Sciatic nerve (tissue), 2 donors: ENCODE measurements at places on chromosomes 3 and 15.

DNA sequence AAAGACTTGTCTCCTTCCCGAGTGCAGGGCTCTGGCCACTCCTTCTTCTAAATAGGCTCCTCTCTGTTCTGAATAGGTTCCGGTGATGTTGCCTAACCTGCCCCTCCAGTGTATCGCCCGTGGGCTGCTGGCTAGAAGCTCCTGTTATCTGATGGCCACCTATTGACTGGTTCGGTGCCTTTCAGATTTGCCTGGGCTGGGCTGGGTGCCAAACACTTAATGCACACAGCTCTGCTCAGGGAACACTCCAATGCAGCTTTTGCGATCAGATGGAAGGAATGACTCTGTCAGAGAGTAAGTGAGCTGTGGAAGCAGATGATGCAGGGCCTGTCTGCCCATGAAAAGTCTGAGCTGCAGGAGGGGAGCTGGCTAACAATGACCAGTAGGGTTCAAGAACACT is 112.9 kb downstream of the CORO2B start:
- DNase-seq: no peak

DNA sequence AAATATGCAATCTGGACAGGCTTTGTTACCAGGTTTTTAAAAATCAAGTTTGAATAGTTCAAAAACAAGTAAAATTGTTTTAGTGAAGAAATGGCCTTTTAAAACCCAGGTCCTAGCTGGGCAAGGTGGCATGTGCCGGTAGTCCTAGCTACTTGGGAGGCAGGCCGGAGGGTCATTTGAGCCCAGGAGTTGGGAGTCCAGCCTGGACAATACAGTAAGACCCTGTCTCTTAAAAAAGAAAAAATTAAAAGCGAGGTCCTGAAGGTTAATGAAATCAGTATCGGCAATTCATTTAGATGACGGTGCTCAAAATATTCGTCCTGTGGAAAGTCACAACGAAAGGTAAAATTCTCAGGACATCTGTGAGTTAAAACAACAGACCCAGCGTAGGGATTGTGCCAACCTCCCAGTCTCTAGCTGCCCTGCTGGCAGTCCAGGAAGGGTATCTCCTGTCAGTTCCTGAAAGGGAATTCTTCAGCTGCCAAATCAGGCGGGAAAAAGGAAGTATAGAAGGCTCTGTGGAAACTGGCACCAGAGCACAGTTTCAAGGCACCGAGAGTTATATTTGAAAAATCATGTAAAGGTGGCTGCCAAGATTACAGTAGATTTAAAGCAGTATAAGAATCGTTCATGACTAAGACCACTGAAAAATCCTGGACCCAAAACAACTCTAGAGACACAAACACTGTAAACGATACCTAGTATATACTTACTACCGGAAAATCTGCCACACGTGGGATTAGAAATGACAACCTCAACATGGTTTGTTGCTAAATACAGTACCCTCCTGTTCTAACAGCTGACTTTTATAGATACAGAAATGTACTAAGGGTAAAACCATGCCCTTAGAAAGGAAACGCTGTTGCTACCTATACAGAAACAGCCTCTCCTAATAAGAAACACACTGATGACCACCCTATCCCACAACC is 1.2 kb upstream of the ABHD17C start:
- DNase-seq: no peak

- no peak for DNase-seq
Observed at GRCh38 chr15:29149738-29150075, 119.9 kb downstream of the NSMCE3 start.

- no peak for DNase-seq
Observed at GRCh38 chr3:156677536-156677935, 3.1 kb downstream of the TIPARP start.

GRCh38 chr3:115436767-115437301 is 186.5 kb upstream of the GAP43 start:
- no peak for DNase-seq

GRCh38 chr15:85964471-85964870 is 115.2 kb upstream of the AGBL1 start:
- no peak for DNase-seq

DNA sequence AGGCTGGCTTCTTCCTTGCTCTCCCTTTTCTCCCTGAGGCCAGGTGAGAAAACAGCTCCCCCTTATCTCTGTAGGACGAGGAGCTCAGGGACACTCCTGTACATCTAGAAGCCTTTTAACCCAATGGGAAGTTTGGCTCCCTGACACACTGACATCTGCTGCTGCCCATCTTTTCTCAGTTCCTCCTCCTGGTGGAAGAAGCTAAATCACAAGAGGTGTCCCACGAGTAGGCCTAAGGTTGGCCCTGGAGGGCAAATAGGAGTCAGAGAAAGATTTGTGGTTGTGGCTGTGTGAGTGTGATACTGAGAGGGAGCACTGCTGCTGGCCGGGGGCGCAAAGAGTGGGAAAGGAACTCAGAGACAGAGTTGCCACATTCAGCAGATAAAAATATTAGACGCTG is 49.5 kb downstream of the ARHGAP31 start:
- DNase-seq: no peak

DNA sequence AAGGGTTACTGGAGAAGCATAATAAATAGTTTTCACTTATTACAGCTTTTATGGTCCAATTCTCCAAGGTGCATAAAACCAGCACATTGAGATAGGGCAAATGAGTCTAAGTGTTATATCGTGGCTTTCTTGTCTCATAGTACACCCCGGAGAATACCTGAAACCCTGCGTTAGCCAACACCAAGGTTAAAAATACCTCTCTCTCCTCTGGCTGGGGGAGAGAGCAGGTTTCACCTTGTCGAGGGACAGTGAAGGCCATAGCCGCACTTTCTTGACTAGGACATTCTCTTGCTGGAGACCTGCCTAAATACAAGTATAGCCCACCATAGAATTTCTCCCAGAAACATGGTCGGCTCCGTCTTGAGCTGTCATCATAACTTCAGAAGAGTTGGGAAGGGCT is 51.4 kb upstream of the ATOSA start:
- no peak for DNase-seq

DNA sequence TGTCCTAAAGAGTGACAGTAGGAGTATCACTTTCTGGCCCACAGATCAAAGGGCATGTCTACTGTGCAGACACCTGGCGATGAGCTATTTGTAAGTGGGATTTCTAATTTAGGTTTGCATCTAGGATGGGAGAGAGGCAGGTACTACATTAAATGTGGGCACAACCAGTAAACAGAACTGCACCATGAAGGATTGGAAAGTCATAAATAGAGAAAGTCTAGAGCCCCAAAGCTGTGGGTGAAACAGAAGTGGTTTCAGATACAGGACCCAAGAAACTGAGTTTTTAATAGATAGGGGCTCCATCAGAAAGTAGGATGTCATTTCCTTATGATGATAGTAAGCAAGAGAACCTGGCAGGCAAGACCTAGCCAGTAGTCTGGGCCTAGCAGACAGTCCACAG is 35.2 kb upstream of the SPPL2A start:
- DNase-seq: no peak

DNA sequence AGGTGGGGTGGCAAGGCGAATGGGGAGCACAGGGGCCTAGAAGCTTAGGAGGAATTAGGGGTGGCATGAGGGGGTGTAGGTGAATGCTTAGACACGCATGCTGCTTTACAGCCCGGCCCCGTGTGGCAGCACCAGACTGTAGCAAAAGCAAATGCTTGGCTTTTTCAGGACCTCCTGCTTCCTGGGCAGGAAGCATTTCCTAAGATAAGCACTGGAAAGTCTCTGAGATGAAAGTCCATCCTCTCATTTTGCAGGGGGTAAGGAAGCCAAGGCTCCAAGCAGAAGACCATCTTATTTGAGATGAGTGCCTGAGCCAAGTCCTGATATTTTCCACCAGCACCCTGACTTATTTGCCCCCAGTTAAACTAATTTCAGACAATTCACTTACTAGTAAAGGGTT is 12.9 kb downstream of the SSUH2 start:
- DNase-seq: peak; percentile 8

DNA sequence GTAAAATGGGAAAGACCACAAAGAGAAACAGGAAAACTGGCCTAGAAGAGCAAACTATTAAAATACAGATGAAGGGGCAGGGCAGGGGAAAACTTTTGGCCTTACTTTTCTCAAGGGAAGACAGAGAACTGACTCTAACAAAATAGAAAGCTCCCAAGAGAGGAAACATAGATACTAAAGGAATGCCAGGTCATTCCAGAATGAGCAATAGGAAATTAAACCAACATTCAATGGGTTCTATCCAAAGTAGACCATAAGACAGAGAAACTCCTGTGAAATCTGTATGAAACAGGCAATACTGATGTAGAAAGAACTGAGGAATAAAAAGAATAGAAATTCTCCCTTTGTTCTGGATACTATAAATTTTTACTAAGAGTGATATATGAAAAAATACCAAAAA is 491.8 kb downstream of the MECOM start:
- DNase-seq: no peak

DNA sequence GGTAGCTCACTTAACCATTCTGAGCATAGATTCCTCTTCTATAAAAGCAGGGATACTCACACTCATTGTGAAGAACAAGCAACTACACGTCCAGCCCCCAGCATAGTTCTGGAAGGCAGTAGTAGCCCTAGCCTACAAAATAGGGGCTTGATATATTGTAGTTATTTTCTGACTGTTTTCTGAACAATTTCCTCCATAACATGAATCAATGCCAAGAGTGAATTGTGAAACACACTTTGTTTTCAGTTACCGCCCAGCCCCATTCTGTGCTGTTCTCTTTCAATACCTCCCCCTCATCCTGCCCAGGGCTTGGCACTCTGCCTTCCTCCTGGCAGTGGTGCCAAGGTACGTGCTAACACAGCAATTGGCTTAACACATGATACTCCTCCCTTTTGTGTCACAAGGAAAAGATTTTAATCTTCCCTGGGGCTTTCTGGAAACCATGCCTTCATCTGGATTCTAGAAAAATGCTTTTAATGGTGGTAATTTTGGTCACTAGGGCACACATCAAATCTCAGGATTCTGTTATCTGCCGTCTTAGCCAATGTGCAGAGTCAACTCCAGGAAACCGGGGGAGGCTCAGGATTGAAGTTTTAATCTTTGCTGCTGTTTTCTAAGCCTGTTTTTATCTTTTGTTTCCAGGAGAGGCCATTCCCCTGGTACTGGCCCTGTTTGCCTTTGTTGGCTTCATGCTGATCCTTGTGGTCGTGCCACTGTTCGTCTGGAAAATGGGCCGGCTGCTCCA is 37.2 kb downstream of the IL20RB start:
- DNase-seq: peak; percentile 84

DNA sequence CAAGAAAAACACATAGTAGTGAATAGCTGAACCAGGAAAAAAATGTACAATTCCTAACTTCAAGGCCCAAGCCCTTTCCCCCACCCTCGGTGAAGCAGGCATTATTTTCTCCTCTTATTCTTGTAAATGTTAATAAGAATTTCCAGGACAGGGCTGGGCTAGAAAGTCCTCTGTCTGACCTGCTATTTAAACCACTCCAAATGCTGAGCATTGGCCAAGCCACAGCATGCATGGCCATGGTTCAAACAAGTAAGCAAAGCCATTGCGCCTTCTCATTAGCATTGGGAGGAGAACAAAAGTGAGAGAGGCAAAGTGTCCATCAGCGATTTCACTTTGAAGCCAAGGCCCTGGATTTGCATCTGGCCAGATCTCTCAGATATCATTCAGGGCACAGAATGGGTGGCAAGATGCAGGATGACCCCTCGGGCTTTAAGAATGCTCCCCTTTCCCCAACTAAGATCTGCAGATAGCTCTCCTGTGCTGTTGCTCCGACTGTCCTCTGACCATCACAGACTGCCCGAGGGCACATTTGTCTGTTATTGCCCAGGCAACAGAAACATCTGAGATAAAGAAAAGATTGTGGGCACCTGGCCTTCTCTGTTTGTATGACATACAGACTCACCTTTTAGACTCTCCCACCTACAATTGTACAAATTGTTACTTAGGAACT is 46.3 kb downstream of the CEMIP start:
- DNase-seq: no peak

GRCh38 chr3:63977893-63978292 is 45.4 kb downstream of the PSMD6 start:
- no peak for DNase-seq

DNA sequence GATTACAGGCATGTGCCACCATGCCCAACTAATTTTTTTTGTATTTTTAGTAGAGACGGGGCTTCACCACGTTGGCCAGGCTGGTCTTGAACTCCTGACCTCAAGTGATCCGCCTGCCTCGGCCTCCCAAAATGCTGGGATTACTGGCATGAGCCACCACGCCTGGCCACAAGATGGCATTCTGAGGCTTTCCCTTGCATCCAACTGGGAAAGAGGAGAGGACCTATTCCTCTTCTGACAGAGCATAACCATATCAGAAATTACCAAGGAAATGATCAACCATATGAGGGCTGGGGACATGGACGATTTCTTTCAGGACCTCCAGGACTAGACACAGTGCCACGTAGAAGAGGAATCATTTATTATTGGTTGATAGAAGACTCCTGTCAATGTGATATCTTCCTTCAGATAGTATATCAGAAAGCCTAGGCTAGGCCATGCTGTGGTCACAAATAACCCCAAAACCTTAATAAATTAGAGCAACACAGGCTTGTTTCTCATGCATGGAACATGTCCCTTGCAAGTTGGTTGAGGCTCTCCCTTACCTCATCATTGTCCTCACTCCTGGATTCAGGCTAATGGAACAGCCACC is 372.3 kb upstream of the IL12A start:
- DNase-seq: no peak

GRCh38 chr3:124504332-124505059 is 225.8 kb upstream of the UMPS start:
- DNase-seq: no peak

- DNase-seq: no peak
Observed at GRCh38 chr15:41543521-41543870, 561 bp downstream of the RPAP1 start.

DNA sequence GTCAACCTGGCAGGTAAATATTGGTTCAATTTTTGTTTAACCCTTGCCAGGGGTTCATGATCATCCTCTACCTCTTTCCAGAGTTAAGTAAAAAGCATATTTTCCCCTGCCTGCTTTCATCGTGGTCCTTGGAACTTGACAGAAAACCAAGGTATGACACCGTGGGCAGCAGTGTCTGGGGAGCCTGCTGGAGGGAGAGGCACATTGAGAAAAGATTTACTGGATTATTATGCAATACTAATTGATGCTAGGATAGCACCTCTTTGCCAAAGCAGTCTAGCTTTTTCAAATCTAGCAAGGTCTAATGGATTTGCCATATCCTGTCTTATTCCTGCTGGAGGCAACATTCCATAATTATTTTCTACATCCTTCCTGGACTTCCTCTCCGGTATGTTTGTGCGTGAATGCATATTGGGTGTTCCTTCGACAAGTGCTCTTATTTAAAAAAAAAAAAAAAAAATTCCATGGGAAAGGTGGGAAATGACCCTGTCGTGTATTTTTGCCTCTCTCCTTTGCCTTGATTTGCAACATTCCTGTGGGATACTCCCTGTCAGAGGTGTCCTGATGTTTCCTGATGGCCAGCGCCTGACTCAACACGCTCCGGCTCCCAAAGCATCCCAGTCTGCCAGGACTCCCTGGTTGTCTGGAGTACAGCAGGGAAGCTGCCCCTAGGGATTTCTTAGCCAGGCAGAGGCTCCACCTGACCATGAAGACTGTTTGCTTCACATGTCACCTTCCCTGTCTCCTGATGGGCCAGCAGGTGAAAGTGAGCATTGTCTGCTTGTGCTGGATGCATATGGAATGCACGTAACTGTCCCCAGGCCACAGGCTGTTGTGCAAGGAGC is 6.3 kb downstream of the BHLHE40 start:
- DNase-seq: no peak

- no peak for DNase-seq
Observed at GRCh38 chr15:48126667-48127355, 6.0 kb downstream of the SLC24A5 start.
